ENCODE measurements at places on chromosomes 4 and X. TPM values are rescaled to one million over a fixed set of nuclear protein-coding genes. Genes with fewer than 3 reads are reported as not detected.

- DNase-seq = no peak
Measured at GRCh38 chr4:915041-915474, 17.1 kb downstream of the GAK start.

DNA sequence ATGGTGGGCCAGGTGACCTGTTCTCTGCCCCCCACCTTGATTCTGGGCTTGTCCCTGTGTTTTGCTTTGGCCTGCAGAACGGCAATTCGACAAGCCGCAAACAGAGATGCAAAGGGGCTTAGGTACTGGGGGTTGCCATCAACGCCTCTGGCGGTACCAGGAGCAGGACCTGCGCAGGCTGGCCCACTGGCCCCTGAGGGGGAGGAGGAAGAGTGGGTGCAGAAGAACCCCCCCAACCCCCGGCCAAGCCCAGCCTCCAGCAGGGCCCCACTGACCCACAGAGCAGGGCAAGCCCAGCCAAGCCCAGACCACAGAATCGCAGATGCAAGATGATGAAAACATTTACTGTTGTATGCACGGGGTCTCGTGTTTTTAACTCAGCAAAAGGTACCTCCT lies 89.4 kb downstream of the PPP2R2C start:
- no peak for DNase-seq

DNA sequence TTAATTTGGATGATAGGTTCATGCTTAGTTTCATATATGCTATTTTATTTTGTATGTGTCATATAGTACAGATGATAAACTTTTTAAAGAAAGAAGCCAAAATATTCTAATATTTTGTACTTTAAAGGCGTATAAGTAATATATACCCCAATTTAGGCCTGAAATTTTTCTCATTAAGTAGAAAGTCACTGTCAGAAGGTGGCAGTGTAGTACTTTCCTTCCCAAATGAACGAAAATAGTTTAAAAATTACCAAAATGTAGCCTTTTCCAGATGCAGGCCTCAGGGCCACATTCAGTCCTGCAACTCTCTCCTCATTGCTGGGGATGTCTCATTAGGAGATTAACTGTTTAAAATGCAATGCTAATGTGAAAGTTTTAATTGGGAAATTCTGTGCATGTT lies 1263.6 kb downstream of the C4orf33 start:
- no peak for DNase-seq

- DNase-seq = no peak
Measured at GRCh38 chrX:24235084-24235710, 78.7 kb downstream of the SUPT20HL2 start.

- no peak for DNase-seq
Measured at GRCh38 chr4:41747230-41748055, 1.1 kb downstream of the PHOX2B start.

- DNase-seq = no peak
Measured at GRCh38 chr4:105894660-105895582, at the start of gene NPNT. TSS of gene NPNT (plus strand) at chr4:105895471. CDS start at chr4:105895653, 182 bp downstream.

DNA sequence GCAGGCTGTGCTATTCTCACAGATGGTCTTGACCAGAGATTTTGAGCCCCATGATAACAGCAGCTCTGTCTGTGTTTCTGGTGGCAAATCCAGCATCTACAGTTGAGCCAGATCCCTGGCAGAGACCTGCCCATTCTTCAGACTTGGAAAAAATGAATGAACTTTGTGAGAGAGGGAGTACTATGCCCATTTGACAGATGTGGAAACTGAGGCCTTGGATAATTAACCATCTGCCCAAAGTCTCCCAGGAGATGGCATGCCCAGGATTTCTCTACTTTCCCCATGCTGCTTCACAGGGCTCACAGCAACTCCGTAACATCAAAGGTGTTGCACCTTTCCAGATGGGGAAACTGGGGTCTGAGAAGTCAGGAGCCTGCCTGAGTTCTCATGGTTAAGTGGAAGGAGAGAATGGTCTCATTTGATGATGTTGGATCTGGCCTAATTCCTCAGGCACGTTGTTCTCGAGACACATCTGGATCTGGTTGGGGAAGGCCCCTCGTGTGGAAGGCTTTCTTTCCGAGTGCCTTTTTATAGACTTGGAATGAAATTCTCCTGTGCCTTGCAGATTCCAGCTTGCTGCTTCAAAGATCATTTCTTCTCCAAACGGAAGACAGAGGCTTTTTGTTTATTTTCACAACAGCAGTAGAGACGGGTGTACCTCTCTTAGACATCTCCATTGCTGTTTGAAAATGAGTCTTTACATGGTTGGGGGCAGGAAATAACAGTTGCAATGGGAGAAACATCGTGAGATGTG lies 73.3 kb upstream of the STX18 start:
- no peak for DNase-seq

DNA sequence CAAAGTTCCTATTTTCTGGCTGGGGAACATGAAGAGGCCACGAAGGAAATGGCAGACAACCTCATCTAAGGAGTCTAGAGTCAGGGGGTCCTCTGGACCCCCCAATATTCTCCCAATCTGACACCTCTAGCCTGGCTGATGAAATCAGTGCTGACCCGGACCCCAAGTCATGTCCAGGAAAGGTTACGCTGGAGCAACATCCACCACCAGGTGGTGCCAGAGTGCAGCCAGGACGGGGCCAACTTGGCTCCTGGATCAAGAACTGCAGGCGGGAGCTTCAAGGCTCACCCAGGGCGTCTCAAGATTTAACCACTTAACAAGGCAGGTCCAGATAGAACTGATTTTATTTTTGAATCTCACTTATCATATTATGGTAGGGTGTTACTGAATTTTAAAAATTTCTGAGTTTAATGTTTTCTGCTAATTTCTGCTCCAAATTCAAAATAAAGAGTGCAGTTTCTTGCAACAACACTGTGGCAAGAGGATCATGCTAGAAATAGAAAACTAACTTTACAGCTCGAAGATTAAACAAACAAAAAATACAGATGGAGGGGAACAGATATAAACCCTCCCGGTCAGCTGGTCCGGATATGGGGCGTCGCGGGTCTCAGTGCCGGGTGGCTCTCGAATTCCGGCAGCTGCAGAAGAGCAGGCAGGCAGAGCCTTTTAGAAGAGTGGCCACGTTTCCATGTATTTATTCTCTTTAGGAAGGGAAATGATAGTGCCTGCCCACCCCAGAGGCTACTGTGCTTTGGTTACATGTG lies 135.5 kb downstream of the AFAP1 start:
- DNase-seq = peak; percentile 77

- no peak for DNase-seq
Measured at GRCh38 chr4:88756149-88756548, 58.5 kb upstream of the NAP1L5 start.

DNA sequence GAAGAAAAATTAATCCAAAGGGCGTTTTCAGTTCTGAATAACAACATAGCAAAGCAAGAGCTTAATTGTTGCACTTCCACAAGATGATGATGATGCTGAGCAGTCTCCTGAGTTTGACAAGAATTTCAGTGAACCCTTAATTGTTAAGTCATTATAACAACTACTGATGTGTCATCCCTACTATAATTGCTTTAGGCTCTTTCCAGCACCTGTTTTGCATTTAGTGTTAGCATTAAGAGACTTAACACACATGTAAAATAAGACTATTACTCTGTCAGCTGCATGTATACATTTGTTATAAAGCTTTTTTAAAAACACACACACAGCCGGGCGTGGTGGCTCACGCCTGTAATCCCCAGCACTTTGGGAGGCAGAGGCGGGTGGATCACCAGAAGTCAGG lies 37.9 kb upstream of the GALNT7 start:
- no peak for DNase-seq

GRCh38 chrX:17631647-17632046 lies 105.6 kb upstream of the SCML1 start:
- DNase-seq = no peak

- DNase-seq = no peak
Measured at GRCh38 chr4:121688701-121689100, 8.1 kb downstream of the ANXA5 start.

ARHGEF38 gene
- not detected for total RNA-seq

MTNR1A gene
- total RNA-seq = not detected

TRAPPC2 gene
- 10.6 TPM for total RNA-seq

KDR gene
- total RNA-seq = 39.3 TPM

CCNA2 gene
- total RNA-seq = 18.9 TPM

BTC gene
- 1.5 TPM for total RNA-seq

VCX gene
- not detected for total RNA-seq

MEPE gene
- total RNA-seq = not detected
